ENCODE measurements at places on chromosomes 11 and 22. TPM values are rescaled to one million over a fixed set of nuclear protein-coding genes. Genes with fewer than 3 reads are reported as not detected.

CCDC157 gene
- total RNA-seq: 3.1 TPM

DNA sequence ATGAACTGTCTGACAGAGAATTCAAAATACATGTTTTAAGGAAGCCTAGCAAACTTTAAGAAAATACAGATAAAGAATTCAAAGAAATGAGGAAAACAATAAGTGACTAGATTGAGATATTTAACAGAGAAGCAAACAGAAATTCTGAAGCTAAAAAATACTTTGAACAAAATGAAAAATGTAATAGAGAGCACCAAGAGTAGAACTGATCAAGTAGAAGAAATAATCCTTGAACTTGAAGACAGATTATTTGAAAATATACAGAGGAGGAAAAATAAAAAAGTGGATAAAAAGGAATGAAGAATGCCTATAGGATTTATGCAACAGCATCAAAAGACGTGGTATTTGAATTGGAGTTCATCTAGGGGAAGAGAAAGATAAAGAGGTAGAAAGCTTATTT, 101.9 kb upstream of the OR4B1 start:
- no peaks in the 10 kb centered on the region for H3K36me3 ChIP-seq
- no peak overlapping the region for H3K27ac ChIP-seq
- DNase-seq: no peak
- peaks cover 1% of the 10 kb centered on the region for H3K4me1 ChIP-seq

GRCh38 chr11:117696540-117696939, 100.5 kb downstream of the DSCAML1 start:
- H3K36me3 ChIP-seq: no peaks in the 10 kb centered on the region
- no peak overlapping the region for H3K27ac ChIP-seq
- no peaks in the 10 kb centered on the region for H3K27me3 ChIP-seq

IL17REL gene
- 1.9 TPM for total RNA-seq

DNA sequence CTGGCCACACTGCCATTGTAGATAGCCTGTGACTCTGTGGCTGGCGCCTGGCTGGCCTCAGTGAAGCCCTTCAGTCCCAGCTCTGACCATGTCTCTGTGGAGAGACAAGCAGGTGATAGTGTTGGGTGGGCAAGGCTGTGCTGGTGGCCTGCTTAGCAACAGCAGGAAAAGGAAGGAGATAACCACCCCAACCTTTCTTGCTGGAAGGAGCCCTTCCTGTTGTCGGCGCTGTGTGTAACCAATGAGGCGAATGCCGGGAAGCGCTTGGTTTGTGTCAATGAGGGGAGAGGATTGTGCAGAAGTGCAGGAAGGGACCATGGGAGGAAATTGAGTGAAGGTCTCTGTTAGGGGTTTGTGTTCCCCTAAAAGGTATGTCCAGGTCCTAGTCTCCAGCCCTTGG, 27.3 kb downstream of the PARVB start:
- H3K36me3 ChIP-seq: no peaks in the 10 kb centered on the region
- H3K4me3 ChIP-seq: no peak overlapping the region
- no peaks in the 10 kb centered on the region for H3K27me3 ChIP-seq

- H3K36me3 ChIP-seq: no peaks in the 10 kb centered on the region
- no peak for DNase-seq
- peaks cover 5% of the 10 kb centered on the region for H3K4me1 ChIP-seq
- H3K4me3 ChIP-seq: no peak overlapping the region
- H3K27me3 ChIP-seq: no peaks in the 10 kb centered on the region
- H3K27ac ChIP-seq: no peak overlapping the region
Measured at GRCh38 chr11:116144387-116144958, 628.3 kb downstream of the BUD13 start.
